ENCODE measurements at places on chromosomes 2 and 18.

DNA sequence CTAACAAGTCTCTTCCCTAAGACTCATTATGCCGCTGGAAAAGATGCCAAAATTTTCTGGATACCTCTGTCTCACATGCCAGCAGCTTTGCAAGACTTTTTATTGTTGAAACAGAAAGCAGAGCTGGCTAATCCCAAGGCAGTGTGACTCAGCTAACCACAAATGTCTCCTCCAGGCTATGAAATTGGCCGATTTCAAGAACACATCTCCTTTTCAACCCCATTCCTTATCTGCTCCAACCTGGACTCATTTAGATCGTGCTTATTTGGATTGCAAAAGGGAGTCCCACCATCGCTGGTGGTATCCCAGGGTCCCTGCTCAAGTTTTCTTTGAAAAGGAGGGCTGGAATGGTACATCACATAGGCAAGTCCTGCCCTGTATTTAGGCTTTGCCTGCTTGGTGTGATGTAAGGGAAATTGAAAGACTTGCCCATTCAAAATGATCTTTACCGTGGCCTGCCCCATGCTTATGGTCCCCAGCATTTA is 26.3 kb downstream of the DHRS9 start:
- DNase-seq = no peak

GRCh38 chr18:34913837-34914661 is 127.2 kb upstream of the MAPRE2 start:
- no peak for DNase-seq

GRCh38 chr2:43941966-43942365 is 53.8 kb downstream of the LRPPRC start:
- DNase-seq = no peak

DNA sequence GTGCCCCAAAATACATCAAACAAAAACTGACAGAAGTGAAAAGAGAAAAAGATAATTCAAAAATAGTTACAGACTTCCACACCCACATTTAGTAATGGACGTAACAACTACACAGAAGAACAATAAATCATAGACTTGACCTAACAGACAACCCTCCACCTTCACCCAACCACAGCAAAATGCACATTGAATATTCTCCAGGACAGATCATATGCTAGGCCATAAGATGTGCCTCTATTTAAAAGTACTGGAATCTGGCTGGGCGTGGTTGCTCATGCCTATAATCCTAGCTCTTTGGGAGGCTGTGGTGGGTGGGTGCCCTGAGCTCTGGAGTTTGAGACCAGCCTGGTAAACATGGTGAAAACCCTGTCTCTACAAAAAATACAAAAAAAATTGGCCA is 20.0 kb downstream of the SLC66A2 start:
- no peak for DNase-seq

- DNase-seq = no peak
Observed at GRCh38 chr2:54254180-54254579, 1.8 kb downstream of the TSPYL6 start.

DNA sequence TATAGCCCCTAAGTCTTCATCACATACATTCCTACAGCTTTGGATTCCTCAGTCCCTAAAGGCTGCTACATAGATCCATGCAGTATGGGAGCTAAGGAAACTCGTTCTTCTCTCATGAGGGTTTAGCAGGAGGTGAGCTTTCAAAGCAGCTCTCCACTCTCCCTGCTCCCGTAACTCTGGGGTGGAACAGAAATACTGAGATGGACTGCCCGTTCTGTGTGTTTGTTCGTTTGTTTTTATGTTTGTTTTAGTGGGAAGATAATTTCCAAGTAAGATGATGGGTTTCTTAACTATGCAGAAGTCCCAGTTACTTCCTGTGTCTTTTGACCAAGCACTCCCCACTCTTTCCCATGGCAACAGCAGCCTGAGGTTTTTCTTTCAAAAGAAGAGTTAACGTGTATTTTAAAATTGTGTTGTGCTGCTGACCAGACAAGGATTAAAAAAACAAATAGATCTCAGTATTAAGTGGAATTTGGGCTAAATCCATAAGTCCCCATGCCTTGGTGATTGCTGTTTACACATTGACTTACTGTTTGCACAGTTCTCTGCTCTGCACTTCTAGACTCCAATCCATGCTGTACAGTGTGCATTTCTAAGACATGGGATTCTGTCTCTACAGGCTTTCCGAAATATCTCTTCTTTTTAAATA is 156.4 kb upstream of the SH3BP4 start:
- no peak for DNase-seq

DNA sequence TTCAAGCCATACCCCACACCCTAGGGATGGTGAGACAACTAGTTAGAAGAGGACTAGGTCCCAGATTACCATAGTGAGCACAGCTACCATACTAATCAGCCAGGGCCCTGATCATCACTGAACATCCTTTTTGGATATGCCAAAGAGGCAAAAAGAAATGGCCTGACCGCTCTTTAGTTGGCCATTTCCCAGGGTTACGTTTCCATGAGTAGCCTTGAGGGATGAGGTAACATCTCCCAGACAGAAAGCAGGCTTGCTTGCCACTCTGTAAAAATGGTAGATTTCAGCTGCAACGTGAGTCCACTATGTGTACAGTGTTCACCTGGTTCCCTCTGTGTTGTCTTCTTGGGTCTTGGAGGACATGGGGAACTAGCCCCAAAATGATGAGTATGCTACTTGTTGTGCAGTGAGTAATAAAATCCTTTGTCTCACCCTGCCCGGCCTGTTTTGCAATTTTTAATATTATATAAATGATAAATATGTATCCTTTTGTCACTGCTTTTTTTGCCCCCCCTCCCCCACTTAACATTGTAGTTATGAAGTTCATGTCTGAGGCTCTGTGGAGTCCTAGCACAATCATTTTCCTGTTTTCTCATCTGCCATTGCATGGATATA is 8.9 kb upstream of the GALM start:
- no peak for DNase-seq

DNA sequence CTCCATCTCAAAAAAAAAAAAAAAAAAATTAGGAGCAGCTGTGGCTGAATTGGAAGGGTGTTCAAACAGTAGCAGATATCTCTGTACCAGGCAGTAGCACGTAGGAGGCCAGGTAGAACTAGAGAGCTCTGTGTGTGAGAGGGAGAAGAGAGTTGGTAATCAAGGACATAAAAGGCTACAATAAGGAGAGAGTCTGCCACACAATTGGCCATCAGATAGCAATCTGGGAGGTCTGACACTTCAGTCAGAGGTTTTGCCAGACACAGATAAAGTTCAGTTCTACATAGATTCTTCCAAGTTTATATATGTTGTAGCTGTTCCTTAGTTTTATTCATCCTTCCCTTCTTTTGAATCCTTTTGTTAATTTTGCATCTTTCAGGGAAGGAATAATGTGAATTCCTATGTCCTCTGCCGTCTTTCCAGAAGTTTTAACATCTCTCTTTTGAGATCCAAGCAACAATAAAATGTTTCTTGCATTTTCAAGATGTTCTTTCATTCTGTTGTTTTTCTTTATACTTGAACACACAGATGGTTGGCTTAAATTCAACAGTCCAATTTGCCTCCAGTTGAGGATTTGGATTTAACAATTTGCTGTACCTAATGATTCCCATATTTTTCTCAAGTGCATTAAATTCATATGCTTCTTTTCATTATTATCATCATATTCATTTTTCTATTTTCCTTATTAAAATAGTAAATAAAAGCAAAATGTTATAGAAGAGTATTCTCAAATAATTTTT is 600.3 kb upstream of the GCFC2 start:
- DNase-seq = no peak

Measured in WERI-Rb-1 (cell line).